HCT116 (cell line): ENCODE measurements at places on chromosomes 4 and X.

DNA sequence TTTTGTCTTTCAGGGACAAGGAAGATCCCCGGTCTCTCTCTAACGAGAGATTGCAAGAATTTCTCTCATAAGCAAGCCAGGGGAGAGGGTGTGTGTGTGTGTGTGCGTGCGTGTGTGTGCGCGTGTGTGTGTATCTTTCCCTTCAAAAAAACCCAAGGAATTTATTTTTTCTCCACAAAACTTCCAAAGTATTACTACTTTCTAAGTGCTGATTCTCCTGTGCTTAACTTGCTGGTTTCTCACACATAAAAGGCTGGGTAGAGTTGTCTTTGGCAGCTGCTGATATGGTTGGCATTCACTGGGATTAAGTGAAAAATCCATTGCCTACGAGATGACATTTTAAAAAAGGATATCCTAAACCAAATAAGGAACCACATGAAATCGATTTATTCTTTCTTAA is 435.7 kb downstream of the RAPGEF2 start:
- no peak for DNase-seq

GRCh38 chr4:21778702-21779101 is 169.9 kb downstream of the KCNIP4 start:
- DNase-seq: no peak

DNA sequence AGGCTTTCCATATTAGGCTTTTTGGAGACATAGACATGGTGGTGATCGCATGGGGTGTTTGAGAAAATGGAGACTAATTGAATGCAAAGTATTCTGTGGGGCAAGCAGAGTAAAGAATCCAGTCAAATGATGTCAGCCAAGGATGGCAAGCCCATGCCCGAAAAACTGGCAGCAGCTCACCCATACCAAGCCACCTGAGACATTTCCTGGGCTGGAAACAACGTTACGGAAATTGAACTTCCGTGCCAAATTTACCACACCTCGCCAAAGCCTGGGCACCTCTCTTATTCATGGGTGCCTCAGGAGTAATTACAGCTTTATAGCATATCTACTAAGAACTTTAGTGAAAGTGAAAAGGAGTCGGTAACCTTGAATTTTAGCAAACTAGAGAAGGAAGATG is 166.4 kb downstream of the CBR4 start:
- DNase-seq: no peak

DNA sequence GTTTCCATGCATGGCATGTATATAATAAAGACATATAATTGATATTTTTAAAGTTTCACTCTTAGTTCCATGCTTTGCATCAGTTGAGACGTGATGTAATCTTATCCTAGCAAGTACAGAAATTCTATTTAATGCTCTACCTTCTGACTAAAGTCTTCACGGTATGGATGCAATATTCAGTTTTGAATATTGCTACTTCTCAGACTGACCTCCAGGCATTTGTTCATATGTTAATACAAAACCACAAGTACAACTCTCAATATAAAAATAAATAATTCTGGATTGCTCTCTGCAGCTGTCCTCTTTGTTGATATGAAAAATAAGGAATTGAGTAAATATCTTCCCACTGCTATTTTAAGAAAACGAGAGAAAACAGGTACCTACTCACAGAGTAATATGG is 309.8 kb upstream of the HAND2 start:
- DNase-seq: no peak

- no peak for DNase-seq
Measured at GRCh38 chrX:40849906-40850823, 114.8 kb upstream of the MED14 start.

- no peak for DNase-seq
Measured at GRCh38 chr4:152534541-152535359, 1.1 kb downstream of the FBXW7 start.

DNA sequence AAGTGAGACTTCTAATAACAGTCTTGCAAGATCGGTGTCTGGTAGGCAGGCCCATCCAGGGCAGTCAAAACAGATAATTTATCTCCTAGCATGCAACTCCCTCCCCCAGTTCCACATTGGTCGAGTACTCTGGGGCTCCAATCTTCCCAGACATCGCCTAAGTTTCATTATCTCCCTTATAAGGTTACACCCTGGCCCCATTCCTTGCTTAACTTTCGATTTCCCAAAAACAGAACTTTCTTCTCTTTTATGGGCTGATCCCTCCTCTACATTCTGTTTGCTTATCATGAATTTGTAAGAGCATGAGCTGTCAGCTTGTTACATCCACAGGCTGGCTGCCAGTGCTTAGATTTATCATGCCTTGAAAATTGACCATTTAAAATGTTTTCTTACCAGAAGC is 471.3 kb downstream of the TECRL start:
- no peak for DNase-seq

- DNase-seq: no peak
Measured at GRCh38 chr4:152950402-152951274, 14.5 kb downstream of the FHDC1 start.

- DNase-seq: no peak
Measured at GRCh38 chr4:156128616-156129015, 174.9 kb upstream of the CTSO start.

GRCh38 chrX:122666601-122667000 is 517.5 kb upstream of the GRIA3 start:
- DNase-seq: no peak

GRCh38 chr4:74431113-74431826 is 13.7 kb upstream of the AREG start:
- no peak for DNase-seq

GRCh38 chr4:15349531-15349935 is 78.3 kb upstream of the C1QTNF7 start:
- DNase-seq: no peak

DNA sequence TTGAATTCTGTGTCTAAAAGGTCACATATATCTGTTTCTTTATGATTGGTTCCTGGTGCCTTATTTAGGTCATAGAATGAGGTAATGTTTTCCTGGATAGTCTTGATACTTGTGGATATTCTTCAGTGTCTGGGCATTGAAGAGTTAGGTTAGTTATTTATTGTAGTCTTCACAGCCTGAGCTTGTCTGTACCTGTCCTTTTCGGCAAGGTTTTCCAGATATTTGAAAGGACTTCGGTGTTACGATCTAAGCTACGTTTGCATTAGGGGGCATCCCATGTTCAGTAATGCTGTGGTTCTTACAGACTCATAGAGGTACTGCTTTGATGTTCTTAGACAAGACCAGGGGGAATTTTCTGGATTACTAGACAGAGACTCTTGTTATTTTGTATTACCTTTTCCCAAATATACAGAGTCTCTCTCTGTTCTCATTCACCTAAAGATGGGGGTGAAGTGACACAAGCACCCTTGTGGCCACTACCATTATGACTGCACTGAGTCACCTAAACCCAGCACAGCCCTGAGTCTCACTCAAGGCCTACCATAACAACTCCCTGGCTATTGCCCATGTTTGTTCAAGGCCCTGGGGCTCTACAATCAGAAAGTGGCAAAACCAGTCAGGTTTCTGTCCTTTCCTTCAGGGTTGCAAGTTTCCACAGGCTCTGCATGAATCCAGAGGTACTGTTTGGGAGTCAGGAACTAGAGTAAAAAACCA is 30.1 kb upstream of the CYSLTR1 start:
- DNase-seq: no peak

DNA sequence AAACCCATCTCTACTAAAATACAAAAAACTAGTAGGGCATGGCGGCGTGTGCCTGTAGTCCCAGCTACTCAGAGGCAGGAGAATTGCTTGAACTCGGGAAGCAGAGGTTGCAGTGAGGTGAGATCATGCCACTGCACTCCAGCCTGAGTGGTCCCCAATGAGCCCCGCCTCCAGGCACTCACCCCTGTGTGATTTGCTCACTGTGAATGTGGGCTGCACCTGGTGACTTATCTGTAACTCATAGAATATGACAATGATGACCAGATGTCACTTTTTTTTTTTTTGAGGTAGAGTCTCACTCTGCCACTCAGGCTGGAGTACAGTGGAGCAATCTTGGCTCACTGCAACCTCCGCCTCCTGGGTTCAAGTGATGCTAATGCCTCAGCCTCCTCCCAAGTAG is 49.0 kb upstream of the HOPX start:
- no peak for DNase-seq
